ENCODE measurements at places on chromosomes 1 and 21.
A peak's percentile ranks its signal among the peaks of the same experiment; 100 is the strongest.

DNA sequence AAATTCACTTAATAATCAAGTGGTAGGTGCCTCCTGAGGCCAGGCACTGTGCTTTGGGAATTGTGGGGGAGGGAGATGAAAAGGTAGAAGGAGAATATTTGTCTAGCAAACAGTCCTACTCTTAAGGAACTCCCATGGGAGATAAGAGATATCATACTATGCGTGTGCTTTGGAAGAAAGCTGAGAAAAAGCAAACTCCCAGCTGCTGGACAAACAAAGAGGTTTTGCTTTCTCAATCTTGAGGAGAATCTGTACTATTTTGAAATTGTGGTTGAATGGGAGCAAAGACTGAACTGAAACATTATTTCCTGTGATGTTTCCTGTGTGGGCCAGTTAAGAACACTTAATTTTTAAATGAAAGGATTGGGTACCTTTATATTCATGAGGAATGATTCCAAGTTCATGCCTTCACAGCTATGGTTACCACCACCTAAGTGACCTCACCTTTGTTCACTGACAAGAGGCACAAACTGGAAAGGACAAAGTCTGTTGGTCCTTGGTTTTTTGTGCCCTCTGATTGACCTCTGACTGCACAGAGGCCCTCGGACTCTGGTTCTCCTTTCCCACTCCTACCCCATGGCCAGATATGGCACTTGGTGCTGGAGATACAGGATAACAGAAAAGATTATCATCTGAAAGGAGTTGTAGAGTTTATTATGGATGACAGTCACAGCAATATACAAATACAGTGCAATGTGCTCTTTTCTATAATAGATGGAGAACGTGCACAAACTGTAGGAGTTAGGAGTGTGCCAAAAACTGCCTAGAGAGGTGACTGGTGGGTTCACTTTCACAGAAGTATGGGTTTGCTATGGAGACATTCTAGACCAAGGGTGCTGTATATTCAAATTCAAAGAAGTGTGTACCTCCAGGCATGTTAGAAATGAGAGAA lies 1.6 kb downstream of the CD53 start:
- no peak for DNase-seq

- no peak for DNase-seq
Observed at GRCh38 chr1:30912913-30913652, 4.5 kb upstream of the SDC3 start.

DNA sequence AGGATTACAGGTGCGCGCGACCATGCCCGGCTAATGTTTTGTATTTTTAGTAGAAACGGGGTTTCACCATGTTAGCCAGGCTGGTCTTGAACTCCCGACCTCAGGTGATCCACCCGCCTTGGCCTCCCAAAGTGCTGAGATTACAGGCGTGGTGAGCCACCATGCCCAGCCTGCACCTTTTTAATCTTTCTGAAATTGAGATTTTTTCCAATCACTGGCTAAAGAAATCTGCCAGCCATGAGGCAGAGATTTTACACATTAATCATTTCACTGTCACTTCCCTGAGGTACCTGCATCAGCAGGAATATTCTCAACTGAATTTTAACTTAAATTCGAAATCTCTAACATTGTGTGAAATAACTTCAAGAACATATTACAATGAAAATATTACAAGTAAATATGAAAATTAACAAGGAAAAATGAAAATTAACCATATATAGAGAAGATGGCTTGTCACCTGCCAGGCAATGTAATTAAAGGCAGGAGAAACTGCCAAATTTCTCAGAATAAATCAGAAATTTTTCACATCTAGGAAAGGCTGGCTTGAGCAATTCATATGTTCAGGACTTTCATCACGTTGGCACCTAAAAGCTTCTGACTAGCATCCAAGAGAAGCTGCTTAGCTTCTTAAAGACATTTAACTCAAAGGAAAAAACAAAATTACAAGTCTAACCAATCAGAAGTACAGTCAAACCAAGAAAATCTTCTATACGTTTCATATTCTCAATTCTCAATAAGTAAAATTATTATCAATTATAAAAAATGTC lies 5.9 kb downstream of the ANKRD13C start:
- no peak for DNase-seq

DNA sequence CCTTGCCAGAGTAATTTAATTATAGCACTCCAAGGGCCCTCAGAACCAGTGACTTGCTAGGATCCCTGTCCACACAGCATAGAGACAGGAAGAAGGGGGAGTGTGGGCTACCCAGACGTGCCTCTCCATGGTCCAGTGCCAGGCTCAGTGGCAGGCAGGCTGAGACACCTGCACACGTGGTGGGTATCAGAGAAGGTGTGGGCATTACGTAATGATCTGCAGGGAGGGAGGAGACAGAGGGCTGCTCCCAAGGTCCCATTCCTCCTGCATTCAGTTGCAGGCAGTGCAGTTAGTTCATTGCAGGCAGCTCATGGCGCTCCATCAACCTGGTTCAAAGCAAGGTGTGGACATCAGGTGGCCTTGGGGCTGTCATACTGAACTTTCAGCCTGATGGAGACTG lies 49.9 kb downstream of the C8B start:
- DNase-seq = no peak

DNA sequence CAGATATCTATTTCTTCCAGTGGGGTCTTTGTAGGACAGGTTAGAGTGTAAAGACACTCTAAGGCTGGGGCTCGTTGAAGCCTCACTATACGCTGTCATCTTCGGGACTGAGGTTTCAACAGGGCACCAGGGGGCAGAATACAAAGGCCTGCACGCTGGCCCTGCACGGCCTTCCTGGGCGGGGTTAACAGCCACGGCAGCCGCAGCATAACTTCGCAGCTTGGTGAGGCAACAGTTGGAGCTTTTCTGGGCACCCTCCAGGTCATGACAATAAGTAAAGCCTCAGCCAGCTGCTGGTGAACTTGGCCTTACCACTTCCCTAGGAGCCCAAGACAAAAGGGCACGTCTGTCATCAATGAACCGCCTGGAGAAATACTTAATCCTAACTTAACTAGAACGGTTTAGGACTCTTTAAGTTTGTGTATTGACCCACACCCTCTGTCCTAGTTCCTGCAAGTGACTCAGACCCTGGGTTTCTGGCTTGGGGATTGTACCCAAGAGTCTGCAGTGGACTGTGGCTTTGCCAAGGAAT lies 2.3 kb upstream of the RUNX1 start:
- peak; percentile 80 for DNase-seq

DNA sequence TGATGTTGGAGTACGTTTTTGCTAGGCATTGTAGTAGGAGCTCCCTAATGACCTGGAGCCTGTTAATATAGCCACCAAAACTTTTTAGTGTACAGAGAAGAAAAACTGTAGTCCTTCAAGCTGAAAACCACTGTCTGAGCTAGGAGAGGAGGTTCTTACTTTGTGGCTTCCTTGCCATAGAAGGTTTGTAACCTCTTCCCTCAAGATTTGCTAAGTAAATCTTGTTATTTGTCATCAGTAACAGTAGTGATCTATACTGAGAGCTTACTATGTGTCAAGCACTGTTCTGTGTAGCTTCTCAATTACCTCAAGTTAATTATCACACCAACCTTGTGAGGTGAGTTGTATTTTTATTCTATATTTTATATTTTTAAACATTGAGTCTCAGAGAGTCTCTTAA lies 21.2 kb upstream of the LRRC8C start:
- no peak for DNase-seq

GRCh38 chr1:213124590-213124989 lies 73.5 kb downstream of the RPS6KC1 start:
- no peak for DNase-seq

DNA sequence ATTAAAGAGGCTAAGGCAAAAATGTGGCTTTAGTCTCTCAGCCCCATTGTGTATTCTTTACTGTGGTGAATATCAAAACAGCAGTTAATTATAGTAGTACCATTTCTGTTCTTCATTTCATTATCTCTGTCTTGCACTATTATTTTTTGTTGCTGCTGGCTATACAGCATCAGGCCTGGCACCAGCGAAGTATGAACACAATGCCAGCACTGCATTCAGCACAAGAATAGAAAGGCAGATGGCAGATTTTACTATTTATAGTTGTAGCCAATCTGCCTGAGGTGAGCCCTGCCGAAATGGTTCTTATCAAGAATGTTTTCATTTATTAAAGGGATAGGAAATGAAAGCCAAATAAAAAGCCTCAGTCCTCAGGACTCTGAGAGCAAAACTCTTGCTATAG lies 72.1 kb downstream of the GPR52 start:
- DNase-seq = no peak

DNA sequence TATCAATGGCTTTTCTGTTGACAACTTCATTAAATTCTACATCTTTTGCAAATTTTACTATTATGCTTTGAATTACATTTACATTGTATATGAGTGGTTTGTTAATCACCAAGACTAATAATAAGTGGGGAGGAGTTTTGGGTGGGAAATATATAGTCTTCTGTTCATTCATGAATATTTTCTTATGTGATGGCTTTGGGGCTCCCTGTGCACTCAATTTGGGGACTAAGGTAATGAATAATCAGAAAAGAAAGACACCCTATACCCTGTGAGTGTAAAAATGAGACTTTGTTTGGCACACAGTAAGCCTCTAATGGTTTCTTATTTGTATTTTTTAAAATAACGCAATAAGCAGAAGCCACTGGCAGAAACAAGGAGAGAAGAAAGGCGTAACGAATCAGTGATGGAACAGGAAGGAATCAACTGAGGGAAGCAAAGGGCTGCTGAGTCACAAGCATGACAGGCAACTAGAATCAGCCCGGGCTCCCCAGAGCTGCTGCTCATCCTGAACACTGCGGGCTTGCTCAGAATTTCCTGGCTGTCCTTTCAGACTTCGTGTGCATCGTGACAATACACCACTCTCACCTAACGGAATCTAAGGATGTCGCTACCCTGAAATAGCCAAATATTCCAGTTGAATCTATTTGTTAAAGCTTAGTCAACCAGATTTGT lies 20.8 kb upstream of the RGS2 start:
- no peak for DNase-seq

All from activated CD4-positive, CD25-positive, alpha-beta regulatory T cell treated with anti-CD3 and anti-CD28 coated beads, Interleukin-2, amount 50 U/mL, for 72 hours (primary cell).